B cell (primary cell): ENCODE measurements at places on chromosomes 2 and 18.

DNA sequence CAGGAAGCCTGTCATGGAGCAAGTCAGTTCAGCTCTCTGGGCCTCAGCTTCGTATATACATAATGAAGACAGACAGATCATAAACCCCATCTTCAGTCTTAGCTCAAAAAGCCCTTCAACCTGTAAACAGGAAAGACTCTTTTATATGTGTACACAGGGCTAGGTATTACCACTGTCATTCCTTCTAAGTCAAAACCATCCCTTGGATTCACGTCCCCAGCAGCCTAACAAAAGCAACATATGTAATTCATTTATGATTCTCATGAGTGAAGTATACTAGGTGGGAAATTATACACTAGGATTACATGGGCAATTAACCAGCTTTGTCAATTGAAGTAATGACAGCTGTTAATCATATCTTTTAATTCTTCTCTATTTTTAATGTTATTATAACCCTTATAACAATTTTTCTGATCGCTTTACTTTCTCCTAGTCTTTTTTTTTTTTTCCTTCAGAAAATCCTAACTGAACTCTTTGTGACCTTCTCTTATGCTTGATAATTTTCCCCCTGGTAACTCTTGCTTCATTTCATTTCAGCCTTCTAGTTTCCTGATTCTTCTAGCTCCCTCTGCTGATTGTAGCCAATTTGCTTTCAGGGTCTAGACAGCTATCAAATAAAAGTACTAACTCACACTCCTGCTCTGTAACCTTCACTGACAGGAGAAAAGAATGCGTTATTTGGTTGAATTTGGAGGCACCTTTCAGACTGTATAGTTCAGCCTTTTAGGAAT lies 99.7 kb downstream of the RBM43 start:
- DNase-seq: no peak

GRCh38 chr18:13681701-13682100 lies 44.7 kb downstream of the FAM210A start:
- no peak for DNase-seq

DNA sequence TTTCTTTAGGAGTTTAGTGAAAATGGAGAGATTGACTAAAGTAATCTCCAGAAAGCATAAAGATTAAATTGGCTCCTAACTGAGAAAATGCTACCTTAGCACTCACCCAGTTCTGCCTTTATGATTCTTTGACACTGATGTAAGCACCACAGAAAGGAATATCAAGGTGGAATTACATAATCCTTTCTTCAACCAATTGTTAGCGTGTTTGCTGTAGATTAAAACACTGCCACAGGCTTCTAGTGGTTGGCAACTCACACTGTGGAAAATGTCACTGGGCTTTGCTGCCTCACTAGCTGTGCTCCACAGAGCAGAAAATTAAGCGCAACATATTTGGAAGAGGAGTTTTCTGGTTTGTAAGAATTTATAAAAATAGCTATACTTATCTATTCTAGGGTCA lies 104.1 kb downstream of the DLGAP1 start:
- DNase-seq: no peak

DNA sequence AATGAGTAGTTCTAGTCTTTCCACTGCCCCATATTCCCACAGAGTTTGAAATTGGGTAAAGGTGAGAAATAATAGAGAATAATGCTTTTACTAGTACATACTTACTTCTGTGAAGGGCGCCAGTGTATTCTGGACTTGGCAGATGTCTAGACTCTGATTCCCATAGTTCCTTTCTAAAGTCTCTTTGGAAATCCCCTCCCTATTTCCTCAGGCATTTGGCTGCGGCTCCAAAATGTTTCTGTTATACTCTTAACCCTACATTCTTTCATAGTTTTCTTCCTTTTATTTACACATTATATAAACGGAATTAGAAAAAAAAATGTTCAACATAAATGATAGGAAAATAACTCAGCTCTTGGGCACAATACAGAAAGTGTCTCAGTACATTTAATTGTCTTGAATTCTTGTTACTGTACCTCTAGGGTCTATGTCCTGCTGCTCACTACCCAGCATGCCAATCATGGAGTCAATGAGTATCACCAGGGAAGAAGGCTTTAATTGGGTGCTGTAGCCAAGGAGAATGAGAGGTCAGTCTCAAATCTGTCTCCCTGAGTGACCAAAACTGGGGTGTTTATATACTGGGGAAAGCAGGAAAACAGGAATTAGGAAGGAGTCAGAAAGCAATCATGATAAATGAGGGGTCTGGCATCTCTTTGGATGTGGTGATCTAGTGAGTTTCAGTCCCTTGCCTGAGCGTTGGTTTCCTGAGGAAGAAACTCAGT lies 147.8 kb upstream of the MMADHC start:
- DNase-seq: no peak

DNA sequence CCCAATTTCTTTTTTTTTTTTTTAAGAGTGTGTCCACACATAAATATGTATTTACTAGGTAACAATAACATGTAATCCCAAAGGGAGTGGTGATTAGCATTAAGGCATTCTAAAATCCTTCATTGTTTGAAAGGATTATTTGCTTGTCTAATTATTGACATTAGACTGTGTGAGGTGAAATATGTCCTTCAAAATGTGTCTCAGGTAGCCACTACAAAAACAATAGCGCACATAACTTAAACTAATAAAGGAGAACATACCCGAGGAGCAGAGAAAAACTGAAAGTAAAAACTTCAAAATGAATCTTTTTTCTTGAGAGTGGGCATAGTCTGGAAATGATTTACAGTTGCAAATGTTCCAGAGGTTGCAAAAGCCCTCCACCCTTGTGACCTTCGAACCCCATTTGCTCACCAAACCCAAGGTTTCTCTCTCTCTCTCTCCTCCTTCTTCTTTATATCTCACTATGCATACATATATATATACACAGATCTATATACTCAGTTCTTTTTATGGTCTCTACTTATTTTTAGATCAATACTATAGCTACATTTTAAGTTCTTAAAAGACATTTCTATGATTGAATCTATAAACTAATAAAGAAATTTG lies 24.4 kb upstream of the FRZB start:
- DNase-seq: no peak

DNA sequence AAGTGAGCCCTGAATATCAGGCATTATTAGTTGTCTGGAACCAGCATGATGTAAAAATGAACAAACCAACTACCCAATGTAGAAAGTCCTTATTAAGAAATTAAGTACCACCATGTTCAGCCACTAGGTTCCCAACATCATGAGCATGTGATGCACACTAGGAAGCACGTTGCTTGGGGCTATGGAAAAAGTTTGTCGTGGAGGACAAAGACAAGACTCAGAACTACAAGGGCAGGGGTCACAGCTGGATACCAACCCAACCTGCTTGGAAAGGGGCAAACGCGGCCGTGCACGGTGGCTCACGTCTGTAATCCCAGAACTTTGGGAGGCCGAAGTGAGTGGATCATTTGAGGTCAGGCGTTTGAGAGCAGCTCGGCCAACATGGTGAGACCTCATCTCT lies 64.0 kb downstream of the ADNP2 start:
- no peak for DNase-seq

GRCh38 chr2:30104307-30104706 lies 42.5 kb upstream of the YPEL5 start:
- no peak for DNase-seq

DNA sequence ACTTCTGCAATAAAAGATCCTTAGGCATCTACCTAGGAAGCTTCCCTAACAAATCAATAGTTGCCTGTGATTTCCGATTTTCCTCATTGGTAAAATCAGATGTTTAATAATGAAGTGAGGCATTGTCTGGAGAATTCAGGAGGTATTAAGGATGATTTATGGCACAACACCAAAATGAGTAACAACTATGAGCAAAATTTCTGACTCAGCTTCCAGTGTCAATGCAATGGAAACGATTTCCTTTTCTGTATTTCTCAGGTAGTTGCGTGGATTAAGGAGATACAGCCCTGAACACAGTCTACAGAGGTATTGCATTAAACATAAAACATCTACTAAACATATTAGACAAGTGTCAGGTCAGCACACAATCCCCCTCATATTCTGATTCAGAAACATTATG lies 99.5 kb downstream of the EPB41L3 start:
- no peak for DNase-seq

GRCh38 chr2:66426244-66427111 lies 8.4 kb upstream of the MEIS1 start:
- no peak for DNase-seq

DNA sequence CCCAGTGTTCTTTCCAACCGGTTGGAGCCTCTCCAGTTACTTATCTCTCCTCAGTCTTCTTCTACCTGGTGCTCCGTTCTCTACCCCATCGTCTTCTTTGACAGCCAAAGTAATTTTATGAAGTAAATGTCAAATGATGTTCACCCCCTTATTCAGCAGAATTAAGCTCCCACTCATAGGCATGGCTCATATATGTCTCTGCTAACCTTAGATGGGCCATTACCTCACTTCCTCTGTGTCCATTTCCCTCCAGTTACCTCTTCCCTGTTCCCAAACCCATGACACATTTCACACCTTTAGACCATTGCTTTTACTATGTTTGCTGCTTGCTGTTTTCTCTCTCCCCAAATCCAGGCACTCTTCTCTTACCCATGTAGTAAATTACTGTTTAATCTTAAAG lies 607.0 kb downstream of the RNF144A start:
- no peak for DNase-seq

- DNase-seq: no peak
These were observed 42.5 kb upstream of the PID1 start for GRCh38 chr2:229313591-229313990.

- DNase-seq: peak; percentile 74
These were observed 151.7 kb upstream of the ITGA4 start for GRCh38 chr2:181305301-181306123.

GRCh38 chr18:21163647-21164547 lies 52.3 kb upstream of the ROCK1 start:
- no peak for DNase-seq

DNA sequence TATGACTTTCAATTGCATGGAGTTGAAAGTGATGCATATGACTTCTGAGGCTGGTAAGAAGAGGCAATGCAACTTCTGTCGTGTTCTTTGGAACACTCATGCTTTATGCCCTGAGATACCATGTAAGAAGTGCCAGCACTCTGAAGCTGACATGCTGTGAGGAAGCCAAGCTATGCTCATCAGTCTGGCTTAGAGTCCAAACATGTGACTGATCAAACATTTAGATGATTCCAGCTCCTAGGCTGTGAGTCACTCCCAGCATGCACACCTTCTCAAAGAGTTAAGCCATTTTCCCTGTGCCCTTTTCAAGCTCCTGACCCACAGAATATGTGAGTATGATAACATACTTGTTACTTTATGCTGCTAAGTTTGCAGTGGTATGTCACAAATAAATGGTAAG lies 15.8 kb upstream of the VRK2 start:
- no peak for DNase-seq

GRCh38 chr18:62258616-62259015 lies 66.5 kb upstream of the TNFRSF11A start:
- DNase-seq: peak; percentile 43

DNA sequence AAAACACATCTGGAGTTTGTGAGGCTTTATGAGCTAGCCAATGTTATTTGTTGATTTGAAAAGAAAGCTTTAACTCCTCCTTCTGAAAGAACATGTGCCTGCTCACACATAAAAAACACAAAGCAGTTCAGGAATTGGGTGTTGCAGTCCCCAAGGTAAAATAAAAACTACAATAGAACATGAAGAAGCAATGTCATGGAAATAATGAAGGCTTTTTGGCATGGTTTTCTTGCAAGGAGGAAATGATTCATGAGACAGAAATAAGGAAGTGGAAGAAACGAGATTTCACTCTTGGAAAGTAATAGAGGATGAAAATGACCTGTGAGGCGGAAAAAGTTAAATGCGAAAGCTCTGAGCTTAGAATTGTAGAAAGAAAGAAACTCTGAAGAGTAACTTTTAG lies 81.1 kb downstream of the TRIB2 start:
- DNase-seq: no peak

DNA sequence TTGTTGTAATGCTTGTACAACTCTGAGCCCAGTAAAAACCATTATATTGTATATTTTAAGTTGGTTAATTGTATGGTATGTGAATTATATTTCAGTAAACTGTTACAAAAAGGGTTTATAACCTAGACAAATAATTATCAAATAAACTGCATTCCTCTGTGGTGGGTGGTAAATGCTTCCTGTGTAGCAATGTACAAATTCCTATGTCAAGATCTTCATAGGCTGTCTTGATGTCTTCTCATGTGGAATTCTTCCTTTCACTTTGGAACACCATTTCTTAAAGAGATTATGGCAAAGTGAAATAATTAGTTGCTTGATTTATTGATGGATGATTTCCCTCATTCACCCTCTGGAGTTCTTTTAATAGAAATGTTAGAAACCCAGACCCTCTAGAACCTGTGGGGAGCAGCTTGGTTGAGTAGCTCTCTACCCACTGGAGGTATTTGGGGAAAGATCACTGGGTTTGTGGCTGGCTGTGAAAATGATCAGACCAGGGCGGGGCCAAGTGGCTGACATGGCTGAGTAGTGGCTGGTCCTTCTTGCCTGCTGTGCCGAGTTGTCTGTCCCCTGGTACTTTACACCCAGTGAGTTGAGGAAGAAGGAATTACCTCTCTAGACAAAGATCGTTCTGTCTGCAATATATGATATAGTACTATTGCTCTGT lies 22.4 kb upstream of the MGAT5 start:
- DNase-seq: no peak

DNA sequence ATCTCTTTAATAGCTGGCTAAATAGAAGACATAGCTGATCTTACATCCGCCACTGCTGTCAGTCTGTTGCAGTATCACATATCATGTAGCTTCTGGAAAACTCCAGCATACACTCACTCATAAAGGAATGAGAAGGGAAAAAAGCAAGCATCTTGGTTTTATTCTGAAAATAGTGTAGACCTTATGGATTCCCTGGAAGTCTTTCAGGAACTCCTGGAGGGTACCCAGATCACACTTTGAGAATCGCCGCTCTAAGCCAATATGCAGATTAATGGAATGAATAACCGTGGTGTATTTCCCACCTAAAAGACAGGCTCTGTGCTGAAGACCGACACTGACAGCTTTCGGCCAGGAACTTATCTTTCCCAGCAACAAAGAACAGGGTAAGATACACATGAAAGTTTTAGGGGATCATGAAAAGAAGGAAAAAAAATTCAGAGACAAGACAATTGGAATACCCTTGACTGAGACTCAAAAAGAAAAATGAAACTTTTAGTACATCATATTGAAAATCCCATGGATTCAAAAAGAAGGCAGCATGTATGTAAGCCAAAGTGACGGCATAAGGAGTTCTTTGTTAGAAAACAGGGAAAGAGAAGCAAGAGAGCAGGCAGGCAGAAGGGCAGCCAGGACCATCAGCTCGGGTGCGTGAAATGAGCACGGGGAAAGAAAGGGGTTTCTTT lies 56.4 kb upstream of the SEC11C start:
- DNase-seq: no peak

GRCh38 chr2:237932731-237933131 lies 34.1 kb upstream of the UBE2F start:
- no peak for DNase-seq

DNA sequence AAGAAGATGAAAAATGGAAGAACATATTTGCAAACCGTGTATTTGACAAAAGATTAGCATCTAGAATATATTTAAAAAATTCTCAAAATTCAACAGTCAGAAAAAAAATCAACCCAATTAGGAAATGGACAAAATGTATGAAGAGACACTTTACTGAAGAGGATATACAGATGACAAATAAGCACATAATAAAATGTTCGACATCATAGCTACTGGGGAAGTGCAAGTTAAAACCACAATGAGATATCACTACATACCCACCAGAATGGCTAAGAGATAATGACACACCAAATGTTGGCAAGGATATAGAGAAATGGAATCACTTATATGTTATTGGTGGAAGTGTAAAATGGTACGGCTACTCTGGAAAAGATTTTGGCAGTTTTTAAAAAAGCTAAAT lies 11.7 kb upstream of the NUP35 start:
- DNase-seq: no peak
